Left cardiac atrium (tissue), 4 donors: ENCODE measurements at places on chromosomes 4 and X. TPM values are rescaled to one million over a fixed set of nuclear protein-coding genes. Genes with fewer than 3 reads are reported as not detected.
A peak's percentile ranks its signal among the peaks of the same experiment; 100 is the strongest.

DNA sequence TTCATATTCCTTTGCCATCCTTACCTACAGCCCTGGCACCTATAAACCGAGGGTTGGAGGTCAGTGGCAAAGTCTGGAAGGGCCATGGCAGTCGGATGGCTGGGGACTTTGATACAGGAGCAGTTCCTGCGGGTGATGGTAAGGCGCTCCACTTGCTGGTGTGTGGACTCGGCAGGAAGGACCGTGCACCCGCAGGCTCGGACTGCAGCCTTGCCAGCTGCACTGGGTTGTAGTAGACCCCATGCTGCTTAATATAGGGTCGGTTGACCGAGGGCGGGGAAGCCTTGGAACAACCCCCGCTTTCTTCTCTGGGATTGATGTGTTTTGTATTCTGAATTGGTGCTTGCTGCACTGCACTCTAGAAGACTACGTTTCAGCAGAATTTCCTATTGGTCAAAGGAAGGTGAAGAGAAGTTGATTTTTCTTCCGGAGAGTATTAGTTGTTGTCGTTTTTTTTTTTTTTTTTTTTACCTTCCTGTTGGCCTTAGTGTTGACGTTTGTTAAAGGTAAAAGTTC is 638 bp downstream of the BLTP1 start:
- peak; percentile 30 for DNase-seq

- DNase-seq, result no peak
Observed at GRCh38 chrX:74231625-74232024, 72.4 kb upstream of the ZCCHC13 start.

DNA sequence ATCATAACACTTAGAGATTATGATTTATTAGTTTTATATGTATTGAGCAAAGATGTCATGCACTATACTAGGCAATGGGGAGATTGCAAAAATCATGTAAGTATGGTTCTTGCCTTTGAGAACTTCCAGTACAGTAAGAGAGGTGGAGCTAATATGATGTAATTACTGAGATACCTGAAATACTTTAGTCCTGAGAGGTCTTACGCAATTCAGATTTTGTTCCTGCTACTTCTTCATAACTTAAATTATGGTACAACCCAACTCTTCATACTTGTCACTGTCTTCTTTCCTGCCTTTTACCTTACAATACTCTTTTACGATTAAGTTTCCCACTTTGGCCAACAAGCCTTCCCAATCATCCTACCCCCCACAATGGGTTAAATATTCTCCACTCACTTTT is 564.2 kb upstream of the PITX2 start:
- no peak for DNase-seq

DNA sequence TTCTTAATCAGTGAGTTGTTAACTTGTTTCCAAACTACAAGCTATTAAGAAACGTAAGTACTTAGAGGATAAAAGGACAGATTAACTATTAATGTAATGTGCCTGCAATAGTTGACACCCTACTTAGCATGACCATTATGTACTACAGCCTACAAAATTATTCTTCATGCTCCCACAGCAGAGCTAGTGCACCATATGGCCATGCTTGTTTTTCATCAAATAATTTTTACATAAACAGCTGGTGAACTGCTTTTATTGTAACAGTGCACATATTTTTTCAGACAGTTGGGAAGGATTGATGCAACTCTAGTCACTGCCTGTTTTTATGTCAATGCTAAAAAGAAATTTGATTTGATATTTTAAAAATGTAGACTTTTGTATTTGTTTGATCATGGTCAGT is 10.2 kb upstream of the MAGEB10 start:
- no peak for DNase-seq

Gene ADRA2C
- total RNA-seq, result 6.8 TPM

GRCh38 chr4:111839141-111839540 is 306.1 kb upstream of the FAM241A start:
- DNase-seq, result no peak

- DNase-seq, result no peak
Observed at GRCh38 chr4:121958777-121959176, 6.9 kb upstream of the TRPC3 start.

DNA sequence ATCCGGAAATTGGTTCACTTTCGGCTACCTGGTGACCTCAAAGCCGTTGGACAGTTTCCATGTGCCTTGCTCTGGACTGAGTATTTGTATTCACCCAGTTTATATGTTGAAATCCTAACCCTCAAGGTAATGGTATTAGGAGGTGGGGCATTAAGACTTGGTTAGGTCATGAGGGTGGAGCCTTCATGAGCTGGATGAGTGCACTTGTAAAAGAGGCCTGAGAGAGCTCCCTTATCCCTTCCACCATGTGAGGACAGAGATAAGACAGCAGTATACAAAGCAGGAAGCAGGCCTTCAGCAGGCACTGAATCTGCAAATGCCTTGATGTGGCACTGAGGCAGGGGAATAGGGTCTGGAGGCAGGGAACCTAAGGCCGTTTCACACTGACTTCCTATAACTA is 5.3 kb upstream of the OPHN1 start:
- no peak for DNase-seq

DNA sequence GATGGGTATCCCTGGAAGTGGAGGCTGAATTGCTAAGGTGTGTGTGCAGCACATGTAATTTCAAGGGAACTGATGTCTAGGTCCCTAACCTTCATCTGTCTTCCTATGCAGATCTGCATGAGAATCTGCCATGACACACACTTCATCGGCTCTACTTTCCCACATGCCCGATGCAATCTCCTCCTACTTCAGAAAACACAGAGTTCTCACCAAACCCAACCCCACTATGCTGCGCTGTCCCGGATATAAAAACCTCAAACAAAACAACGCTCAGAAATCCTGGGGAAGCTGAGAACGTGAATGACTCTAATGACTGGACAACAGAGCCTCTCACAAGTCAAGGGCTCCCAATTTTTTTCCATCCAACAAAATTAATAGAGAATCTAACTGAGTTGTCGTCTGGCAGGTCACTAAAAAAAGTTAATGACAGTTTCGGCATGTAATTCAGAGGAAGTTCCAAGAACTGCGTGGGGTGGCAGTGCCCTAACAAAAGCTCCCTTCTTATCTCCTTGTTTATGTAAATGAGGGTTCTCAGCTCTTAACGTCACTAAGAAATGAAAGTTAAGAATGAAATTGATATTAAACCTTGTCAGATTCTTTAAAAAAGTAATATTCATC is 39.0 kb downstream of the STX18 start:
- DNase-seq, result no peak

DNA sequence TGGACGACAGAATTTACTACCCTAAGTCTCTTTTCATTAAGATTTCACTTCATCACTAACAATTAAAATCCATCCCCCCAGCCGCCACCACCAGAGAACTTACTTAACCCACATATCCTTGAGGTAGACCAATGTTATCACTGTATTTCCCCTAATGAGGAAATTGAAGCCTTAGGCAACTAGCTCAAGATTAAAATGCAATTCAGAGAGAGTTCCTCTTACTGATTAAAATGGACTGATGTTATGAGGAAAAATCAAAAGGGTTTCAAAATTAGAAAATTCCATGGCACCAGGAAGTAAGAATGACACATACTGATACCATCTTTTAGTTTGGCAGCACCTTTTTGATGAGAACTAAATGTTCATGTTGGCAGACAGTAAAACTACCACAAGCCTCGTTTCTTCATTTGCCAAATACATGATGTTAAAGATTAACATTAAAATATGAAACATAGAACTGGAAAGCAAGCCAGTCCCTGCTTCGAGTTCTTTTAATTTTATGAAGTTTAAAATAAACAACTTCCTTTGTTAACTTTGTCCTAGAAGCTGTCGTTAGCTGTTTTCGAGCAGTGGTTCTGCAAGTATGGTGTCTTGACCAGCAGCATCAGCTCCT is 69.3 kb upstream of the CCDC160 start:
- DNase-seq, result no peak

- no peak for DNase-seq
Observed at GRCh38 chr4:187586892-187587291, 408.7 kb upstream of the ZFP42 start.

GRCh38 chr4:94447754-94448411 is 3.9 kb upstream of the PDLIM5 start:
- no peak for DNase-seq

DNA sequence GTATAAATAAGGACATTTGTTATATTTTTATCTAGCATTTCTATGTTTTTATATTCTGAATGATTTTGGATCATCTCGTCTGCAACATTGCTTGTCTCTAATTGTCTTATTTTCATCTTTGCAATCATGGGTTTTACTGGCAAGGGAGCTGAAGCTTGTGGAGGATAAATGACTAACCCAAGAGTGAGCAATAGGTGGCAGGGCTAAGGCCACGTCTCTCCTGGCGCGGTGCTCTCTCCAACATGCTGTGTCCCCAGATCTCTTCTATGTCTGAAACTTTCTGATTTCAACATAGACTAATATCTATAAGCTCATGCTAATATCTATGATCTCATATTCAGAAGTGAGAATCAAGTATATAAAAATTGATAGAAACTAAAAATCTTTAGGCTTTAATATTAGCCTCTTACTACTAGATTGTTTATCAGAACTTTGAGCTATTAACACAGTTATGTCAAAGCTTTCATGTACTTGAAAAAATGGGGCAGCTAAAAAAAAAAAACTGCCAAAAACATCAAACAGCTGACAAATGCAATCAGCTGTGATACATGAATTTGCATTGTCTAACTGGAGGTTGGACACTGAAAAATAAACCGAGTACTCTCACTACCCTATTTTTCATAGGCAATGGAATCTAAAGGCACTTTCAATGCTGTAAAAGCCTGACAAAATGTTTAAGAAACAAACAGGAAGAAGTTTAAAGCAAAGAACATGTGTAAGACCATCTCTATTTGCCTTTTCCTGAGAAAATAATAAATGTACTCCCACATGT is 169.2 kb downstream of the TMA16 start:
- no peak for DNase-seq

GRCh38 chr4:120750152-120750525 is 172.4 kb downstream of the PRDM5 start:
- no peak for DNase-seq

- no peak for DNase-seq
Observed at GRCh38 chr4:27315625-27316024, 455.0 kb downstream of the STIM2 start.
